ENCODE measurements at places on chromosomes 6 and 20. TPM values are rescaled to one million over a fixed set of nuclear protein-coding genes. Genes with fewer than 3 reads are reported as not detected.
A peak's percentile ranks its signal among the peaks of the same experiment; 100 is the strongest.

Gene CRISP3
- total RNA-seq, result not detected

Gene OPRL1
- total RNA-seq, result 0.26 TPM

Gene RUNX2
- total RNA-seq, result 4.4 TPM

Gene SIRPB2
- total RNA-seq, result 0.87 TPM

Gene KCNK5
- 69.8 TPM for total RNA-seq

- DNase-seq, result peak; percentile 43
Measured at GRCh38 chr6:52390361-52390727, 28.4 kb downstream of the PAQR8 start.

GRCh38 chr6:21033084-21033483 is 498.8 kb downstream of the CDKAL1 start:
- DNase-seq, result no peak

DNA sequence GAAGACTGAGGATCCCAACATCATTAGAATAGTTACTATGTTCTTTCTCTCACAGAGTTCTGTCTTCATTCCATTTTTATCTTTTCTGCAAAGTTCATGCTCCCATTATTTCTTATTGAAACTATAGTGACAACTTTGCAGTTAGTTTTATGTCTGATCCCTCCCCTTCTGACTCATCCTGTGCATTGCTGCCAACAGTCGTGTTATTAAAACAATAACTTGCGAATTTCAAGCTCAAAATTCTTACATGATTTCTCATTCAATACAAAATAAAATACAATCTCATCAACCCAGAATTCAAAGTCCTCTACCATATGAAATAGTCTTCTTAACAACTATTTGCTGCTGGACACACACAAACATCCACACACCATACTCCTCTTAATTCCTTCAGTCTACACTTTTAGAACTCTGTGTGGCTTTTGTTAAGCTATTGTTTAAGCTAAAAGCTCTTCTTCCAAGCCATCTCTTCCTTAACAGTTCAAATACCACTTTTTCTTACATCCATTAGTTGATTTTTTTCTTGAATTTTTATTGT is 261.4 kb upstream of the IRAK1BP1 start:
- no peak for DNase-seq

- no peak for DNase-seq
Measured at GRCh38 chr6:97450087-97450486, 167.1 kb upstream of the MMS22L start.

GRCh38 chr6:45986746-45987274 is 28.9 kb downstream of the CLIC5 start:
- DNase-seq, result no peak

GRCh38 chr6:157531169-157531985 is 150.4 kb downstream of the ZDHHC14 start:
- DNase-seq, result peak; percentile 82

GRCh38 chr6:130520221-130520620 is 154.4 kb downstream of the TMEM200A start:
- no peak for DNase-seq

GRCh38 chr20:44768854-44769480 is 23.3 kb downstream of the KCNK15 start:
- DNase-seq, result no peak

GRCh38 chr6:134510142-134510541 is 192.2 kb upstream of the SGK1 start:
- DNase-seq, result no peak

GRCh38 chr6:126180585-126180984 is 159.3 kb upstream of the CENPW start:
- DNase-seq, result no peak

DNA sequence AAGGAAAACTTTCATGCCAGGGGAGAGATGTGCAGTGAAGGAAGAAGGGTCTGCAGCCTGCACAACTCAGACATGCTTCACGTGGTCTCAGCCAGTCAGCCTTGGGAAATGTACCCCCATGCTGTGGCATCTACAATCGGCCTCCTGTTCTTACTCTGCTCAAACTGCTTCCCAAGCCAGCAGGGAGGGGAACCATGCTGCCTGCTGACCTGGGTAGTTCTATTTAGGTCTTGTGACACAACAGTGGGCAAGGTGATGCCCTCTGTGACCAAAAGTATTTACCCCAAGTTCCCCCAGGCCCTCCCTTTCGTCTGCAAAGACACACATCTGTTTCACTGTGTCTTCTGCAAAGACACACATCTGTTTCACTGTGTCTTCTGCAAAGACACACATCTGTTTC is 106.9 kb downstream of the SLC23A2 start:
- no peak for DNase-seq

DNA sequence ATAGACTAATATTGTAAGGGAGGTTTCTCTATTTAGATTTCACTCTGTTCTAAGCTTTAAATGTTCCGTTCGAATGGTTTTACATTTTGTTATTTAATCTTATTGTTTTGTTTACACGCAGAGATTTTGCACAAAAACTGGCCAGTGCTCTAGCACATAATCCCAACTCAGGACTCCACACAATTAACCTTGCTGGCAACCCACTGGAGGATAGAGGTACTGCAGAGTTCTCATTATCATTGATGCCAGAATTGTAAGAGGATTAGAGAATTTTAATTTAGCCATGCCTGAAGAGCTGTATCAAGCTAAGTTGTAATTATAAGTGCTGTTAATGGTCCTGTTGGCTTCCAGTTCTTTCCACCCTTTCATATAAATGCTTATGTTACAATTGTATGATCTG is 179.7 kb upstream of the SCGN start:
- no peak for DNase-seq

DNA sequence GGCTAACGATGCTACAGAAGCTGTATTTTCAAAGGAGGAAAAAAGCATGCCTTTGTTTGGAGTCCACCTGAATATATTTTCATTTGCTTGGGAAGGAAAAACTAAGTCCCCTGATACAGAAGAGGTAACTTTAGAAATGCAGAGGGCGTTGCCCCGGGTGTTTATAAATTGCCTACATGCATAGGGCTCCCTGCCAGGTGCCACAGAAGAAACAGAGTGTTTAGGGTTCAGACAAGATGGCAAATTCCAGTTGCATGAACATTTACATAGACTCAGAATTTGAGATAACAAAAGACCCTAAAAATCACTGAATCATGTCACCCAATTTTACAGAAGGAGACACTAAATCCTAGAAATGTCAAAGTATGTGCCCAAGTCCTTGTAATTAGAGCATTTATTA is 19.9 kb downstream of the RIN2 start:
- no peak for DNase-seq

DNA sequence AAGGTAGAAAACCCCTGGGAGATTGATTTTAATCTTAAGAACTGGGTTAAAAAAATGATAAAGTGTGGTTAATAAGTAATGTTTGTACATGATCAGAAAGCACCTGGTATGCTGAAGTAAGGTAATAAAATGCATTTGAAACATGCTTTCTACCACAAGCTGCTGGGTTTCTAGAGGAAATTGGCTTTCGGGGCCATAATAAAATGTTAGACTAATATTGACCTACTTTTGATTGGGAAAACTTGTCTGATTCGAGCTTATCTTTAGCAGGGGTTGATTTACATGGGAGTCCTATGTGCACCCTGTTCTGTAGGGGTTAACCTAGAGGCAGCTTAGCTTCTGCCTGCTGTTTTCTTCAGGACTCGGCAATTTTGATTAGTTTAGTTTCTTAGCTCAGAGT is 50.5 kb downstream of the CRYBG1 start:
- no peak for DNase-seq

- no peak for DNase-seq
Measured at GRCh38 chr20:5041433-5041832, 40.1 kb upstream of the SLC23A2 start.

- peak; percentile 73 for DNase-seq
Measured at GRCh38 chr20:346640-347316, at the start of gene NRSN2. Gene NRSN2 (plus strand): TSS chr20:347111. CDS start chr20:349644, 2,533 bp downstream.

DNA sequence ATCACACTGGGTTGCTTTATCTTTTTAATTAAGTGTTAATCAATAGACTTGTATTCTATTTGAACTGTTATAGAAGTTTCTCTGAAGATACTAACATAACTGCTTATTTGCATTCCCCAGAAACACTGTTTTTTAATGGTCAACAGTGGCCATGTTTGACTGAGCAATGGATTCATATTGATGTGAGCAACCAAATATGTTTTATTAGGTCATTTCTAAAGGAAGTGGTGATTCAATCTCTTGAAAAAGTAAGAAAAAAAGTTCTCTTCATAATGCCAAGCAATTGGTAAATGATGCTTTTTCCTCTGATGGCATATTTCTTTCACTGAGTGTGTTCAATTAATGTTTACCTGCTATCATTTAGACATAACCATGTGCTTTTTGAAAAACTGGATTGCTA is 593.0 kb upstream of the CITED2 start:
- DNase-seq, result no peak

- DNase-seq, result peak; percentile 35
Measured at GRCh38 chr20:49636447-49636846, 68.5 kb upstream of the PTGIS start.

- DNase-seq, result peak; percentile 98
Measured at GRCh38 chr6:26596579-26597388, at the start of gene ABT1. Gene ABT1 (plus strand): TSS chr6:26596953. CDS start chr6:26596983, 30 bp downstream.

DNA sequence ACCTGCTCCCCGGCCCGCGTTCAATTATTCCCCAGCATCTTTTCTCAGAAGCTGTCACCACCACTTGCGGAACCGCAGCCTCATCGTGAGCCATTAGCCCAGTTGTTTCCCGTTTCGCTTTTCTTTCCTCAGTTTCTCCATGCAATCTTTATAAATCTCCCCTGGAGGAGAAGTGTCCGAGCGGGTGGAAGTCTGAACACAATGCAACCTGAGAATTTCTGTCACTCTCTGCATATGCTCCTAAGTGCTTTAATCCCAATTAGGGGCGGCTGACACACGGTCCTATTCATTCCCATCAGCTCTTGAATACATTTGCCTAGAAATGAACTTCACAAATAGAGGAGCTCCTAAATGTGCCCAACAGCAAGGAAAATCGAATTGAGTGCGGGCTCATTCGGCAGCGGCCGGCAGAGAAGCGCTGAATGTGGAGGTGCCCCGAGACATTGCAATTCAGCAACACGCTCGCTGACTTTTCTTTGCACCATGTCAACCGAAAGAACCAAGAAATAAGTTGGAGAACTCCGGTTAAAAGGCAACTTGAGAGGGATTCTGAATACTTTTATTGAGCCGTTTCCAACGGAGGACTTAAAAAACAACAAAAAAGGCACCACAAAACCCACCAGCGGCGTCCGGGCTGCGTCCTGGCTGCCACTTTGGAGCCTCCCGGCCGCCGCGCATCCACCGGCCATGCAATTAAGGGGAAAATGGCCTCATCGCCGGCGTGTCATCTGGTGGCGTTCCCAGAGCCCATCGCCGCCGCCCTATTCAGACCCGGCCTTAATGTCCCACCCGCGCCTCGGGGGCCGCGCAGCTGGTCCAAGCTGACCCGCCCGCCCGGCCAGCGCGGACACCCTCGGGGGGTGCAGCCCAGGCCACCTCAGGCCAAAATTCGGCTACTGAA is 3.9 kb upstream of the PRDM13 start:
- DNase-seq, result no peak

- DNase-seq, result no peak
Measured at GRCh38 chr6:46221222-46221793, 50.5 kb upstream of the ENPP5 start.

Measured in mucosa of descending colon (tissue), 3 donors.